ENCODE measurements at places on chromosomes 1 and 21. TPM values are rescaled to one million over a fixed set of nuclear protein-coding genes. Genes with fewer than 3 reads are reported as not detected.

The LRRC71 gene
- not detected for total RNA-seq

The ZBTB37 gene
- total RNA-seq: 8.0 TPM

The GRHL3 gene
- not detected for total RNA-seq

The ZNF684 gene
- 6.2 TPM for total RNA-seq

The CYP4Z1 gene
- not detected for total RNA-seq

The KCNK1 gene
- total RNA-seq: not detected

The SPOCD1 gene
- total RNA-seq: not detected

The PDPN gene
- total RNA-seq: not detected
